ENCODE measurements at places on chromosomes 6 and 20.
A peak's percentile ranks its signal among the peaks of the same experiment; 100 is the strongest.

GRCh38 chr6:27669295-27669623 is 196.4 kb upstream of the ZNF184 start:
- no peak for DNase-seq

DNA sequence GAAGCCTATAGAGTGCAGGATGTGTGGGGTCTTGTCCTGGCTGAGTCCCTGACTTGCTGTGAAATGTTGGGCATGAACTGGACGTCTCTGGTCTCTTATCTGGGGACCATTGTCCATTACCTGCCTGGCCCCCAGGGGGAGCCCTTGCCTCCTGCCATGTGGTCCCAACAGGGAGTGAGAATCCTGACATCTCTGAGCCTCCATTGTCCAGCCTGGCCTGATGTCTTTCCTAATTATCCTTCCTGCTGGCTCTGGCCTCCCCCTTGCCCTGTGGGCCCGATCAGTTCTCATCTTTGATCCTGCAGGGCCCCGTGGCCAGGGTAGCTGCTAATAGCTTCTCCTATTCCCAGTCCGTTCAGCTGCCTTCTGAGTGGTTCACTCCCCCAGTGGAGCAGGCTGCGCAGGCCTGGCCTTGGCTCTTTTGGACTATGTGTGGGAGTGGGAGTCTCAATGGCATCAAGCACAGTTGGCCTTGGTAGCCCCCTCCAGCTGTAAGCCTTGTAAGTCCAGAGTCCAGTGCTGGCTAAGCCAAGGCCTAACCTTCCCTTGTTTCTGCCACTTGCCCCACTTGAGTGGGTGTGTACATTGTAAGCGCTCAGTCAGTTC is 77.9 kb upstream of the RALY start:
- DNase-seq = no peak

GRCh38 chr20:23314699-23315098 is 35.9 kb upstream of the NXT1 start:
- DNase-seq = no peak

GRCh38 chr6:89917216-89917615 is 22.9 kb downstream of the GJA10 start:
- DNase-seq = no peak

GRCh38 chr6:149182262-149182661 is 135.2 kb upstream of the TAB2 start:
- no peak for DNase-seq

DNA sequence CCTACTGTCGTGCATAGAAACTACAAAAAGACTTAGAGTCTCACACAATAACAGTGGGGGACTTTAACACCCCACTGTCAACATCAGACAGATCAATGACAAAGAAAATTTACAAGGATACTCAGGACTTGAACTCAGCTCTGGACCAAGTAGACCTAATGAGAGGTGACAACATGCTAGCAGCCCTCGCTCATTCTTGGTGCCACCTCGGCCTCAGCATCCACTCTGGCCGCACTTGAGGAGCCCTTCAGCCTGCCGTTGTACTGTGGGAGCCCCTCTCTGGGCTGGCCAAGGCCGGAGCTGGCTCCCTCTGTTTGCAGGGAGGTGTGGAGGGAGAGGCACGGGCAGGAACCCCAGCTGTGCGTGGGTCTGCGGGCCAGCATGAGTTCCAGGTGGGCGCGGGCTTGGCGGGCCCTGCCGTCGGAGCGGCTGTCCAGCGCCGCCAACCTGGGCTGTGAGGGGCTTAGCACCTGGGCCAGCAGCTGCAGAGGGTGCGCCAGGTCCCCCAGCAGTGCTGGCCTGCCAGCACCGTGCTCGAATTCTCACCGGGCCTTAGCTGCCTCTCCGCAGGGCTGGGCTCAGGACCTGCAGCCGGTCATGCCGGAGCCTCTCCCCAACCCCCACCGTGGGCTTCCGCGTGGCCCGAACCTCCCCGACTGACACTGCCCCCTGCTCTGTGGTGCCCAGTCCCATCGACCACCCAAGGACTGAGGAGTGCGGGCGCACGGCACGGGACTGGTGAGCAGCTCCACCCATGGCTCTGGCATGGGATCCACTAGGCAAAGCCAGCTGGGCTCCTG is 205.6 kb downstream of the FRK start:
- no peak for DNase-seq

DNA sequence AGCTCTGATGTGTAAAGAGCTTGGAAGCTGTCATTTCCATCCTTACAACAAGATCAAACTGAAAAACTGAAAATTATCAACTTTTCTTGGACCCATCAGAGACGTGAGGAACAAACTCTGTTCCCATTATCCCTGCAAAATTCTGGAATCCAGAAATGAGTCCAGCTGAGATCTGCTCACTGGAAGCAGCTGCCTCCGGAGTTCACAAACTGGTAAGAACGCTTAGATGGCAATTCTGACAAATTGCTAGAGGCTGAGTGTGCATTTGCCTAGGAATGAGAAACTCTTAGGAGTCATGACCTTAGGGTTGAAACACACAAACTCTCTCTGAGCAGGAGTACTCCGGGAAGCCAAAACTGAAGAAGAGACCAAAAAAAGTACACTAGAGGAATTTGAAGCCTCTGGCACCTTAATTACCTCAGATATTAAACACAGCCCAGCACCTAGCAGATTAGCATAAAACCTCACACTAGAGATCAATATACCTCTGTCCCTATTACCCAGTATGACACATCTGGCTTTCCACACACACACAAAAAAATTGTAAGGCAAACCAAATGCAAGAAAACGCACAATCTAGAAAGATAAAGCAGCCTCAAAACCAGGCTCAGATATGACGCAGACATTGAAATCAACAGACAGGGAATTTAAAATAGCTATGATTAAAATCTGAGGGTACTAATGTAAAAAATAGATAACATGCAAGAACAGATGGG is 233.5 kb upstream of the SGK1 start:
- peak; percentile 24 for DNase-seq

DNA sequence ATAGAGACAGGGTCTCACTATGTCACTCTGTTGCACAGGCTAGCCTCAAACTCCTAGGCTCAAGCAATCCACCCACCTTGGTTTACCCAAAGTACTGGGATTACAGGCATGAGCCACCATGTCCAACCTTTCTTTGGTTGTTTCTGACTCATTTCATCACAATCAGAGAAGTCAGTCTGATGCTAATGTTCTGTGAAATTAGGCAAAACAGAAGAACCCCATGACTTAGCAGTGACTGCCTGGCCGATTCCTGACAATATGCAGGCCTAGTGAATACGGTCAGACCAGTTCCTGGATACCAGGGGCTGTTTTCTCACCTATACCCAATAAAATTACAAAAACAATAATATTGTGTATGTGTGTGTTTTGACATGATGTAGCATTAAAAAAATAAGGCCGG is 58.8 kb upstream of the BTN3A2 start:
- no peak for DNase-seq

GRCh38 chr6:54801669-54802068 is 44.9 kb upstream of the FAM83B start:
- DNase-seq = peak; percentile 34

DNA sequence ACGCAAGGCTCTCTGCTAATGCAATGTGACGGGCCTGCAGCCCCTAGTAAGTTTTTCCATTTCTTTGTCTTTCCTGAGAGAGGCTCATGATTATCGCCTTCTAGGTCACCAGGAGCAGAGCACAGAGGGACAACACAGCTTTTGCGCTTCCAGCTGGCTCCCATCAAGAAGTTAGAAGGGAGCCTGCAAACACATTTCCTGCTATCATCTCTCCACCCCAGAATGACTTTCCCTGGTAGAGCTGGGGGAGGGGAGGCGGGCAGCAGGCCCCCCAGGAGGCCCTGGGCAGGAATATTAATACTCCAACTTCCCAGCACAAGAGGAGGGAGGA is 35.7 kb upstream of the CCDC167 start:
- no peak for DNase-seq

- DNase-seq = no peak
Measured at GRCh38 chr6:118959903-118960302, 24.9 kb upstream of the MCM9 start.

DNA sequence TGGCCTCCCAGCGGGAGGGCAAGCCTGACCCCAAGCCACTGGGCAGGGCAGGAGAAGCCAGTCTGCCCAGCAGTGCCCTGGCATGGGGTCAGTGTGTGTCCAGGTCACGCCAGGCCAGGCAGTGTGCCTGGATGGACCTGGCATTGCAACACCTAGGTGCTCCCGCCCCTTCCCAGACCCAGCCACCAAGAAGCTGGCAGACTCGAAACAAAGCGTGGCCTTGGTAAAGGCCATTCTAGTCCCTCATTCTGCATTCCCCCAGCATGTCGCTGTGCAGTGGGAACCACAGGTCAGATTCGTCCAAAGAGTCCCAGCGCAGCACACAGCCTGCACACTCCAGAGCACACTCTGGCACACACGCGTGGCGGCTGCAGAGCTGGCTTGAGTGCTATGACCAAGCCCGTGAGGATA is 19.3 kb upstream of the APMAP start:
- no peak for DNase-seq

DNA sequence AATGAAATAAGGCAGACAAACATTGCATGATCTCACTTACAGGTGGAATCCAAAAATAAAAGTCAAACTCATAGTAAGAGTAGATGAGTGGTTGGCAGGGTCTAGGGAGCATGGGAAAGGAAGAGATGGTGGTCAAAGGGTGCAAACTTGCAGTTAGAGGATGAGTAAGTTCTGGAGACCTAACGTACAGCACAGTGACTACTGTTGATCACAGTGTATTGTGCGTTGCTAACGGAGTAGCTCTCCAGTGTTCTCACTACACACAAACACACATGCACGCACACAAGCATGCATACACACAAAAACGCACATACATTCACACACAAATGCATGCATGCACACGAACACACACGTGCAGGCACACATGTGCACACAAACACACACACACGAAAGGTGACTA is 54.9 kb downstream of the LY86 start:
- no peak for DNase-seq

DNA sequence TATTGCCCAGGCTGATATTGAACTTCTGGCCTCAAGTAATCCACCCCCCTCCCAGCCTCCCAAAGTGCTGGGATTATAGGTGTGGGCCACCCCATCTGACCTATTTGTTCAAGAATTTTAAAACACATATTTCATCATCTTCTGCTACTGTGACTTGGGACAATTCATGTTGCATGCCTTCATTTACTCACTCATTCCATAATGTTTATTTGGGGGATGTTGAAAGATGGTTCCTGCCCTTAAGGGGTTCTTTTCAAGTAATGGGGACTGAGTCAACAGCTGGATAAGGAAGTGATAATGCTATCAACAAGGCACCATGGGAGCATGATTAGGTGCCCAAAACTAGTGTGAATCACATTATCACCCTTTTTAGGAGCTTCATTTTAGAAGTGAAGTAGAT is 62.0 kb downstream of the CRYBG1 start:
- DNase-seq = no peak

GRCh38 chr6:136304410-136304809 is 14.8 kb upstream of the BCLAF1 start:
- no peak for DNase-seq

- no peak for DNase-seq
Measured at GRCh38 chr6:106925948-106926347, 48.6 kb downstream of the CD24 start.

GRCh38 chr6:159639721-159640120 is 53.3 kb downstream of the SOD2 start:
- DNase-seq = no peak

DNA sequence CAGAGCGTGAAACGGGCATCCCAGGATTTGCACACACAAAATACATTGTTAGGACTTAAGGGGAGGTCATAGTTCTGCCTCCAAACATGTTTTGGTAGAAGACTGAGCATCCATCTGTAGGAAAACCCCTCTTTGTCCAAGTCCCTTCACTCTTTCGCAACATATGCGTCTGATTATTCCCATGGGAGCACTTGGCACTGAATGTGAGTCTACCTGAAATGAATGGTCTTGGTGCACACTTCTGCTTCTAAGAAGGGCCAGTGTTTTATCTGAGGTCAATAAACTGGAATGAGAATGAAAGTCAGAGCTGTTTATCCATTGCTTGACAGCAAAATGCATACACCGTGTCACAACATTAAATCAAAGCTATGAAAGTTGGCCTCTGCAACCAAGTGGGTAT is 33.0 kb downstream of the GJA10 start:
- no peak for DNase-seq

GRCh38 chr6:126372626-126373025 is 32.7 kb downstream of the CENPW start:
- no peak for DNase-seq

- peak; percentile 18 for DNase-seq
Measured at GRCh38 chr20:14712302-14712739, 374.9 kb upstream of the FLRT3 start.

- DNase-seq = no peak
Measured at GRCh38 chr20:15058841-15059240, 721.4 kb upstream of the FLRT3 start.

DNA sequence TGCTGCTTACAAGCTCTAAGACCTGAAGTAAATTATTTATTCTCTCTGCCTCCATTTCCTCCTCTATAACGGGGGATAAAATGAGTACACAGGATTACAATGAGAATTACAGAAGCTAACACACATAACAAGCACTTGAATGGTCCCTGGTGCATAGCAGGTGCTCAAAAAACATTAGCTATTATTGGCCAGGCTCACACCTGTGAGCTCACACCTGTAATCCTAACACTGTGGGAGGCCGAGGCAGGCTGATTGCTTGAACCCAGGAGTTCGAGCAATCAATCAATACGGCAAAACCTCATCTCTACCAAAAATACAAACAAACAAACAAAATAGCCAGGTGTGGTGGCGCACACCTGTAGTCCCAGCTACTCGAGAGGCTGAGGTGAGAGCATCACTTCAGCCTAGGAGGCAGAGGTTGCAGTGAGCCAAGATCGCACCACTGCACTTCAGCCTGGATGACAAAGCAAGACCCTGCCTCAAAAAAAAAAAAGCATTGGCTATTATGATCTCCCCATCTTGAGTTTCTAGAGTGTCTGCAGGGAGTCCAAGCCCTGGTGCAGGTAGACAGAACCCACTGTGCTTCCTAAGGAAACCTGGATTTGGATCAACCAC is 68.1 kb downstream of the PREX1 start:
- DNase-seq = no peak

DNA sequence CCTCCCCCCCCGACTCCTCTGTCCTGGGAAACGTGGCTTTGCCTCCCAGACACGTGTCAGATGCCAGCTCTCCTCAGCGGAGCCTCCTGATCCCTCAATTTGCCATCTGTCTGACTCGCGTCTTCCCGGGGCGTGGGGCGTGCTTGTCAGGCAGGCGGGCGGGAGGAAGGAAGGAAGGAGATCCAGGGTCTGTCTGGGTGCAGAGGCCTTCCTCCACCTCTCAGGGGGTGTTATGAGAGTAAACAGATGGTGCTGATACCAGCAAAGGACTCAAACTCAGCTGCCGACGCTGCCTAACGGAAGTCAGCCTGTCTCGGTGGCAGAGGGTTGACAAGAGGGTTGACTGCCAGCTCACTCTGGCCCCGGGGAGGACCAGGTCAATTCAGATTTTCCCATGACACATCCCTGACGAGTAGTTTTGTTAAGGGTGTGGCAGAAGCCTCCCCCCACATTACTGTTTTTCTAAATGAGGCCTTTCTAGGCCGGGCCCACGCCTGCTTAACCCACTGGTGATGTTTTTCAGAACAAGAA is 17.0 kb downstream of the UQCC2 start:
- no peak for DNase-seq

- no peak for DNase-seq
Measured at GRCh38 chr6:33750244-33750991, 3.7 kb upstream of the IP6K3 start.

Measured in AG09319 (cell line).